Smooth muscle cell of bladder (primary cell): ENCODE measurements at places on chromosomes 2 and 18. TPM values are rescaled to one million over a fixed set of nuclear protein-coding genes. Genes with fewer than 3 reads are reported as not detected.

SPDYA gene
- 0.71 and 1.4 TPM in 2 replicates for total RNA-seq

IRS1 gene
- 10.0 and 10.7 TPM in 2 replicates for total RNA-seq

LYPD6 gene
- total RNA-seq = 0.18 and 0.57 TPM in 2 replicates

STARD6 gene
- total RNA-seq = not detected in 2 replicates

TSPYL6 gene
- total RNA-seq = not detected in 2 replicates

PARD3B gene
- 16.5 and 19.1 TPM in 2 replicates for total RNA-seq

FEV gene
- not detected in 2 replicates for total RNA-seq

CNTNAP5 gene
- not detected in 2 replicates for total RNA-seq

SPATA3 gene
- total RNA-seq = not detected in 2 replicates

IL36RN gene
- total RNA-seq = 0.09 TPM in 1 of 2 replicates, not detected in the other

EPG5 gene
- total RNA-seq = 18.3 and 28.3 TPM in 2 replicates

FZD7 gene
- total RNA-seq = 68.4 and 109 TPM in 2 replicates

DAW1 gene
- total RNA-seq = 0.14 and 0.55 TPM in 2 replicates

TXNDC2 gene
- total RNA-seq = under 0.01 TPM in 2 replicates

C2orf78 gene
- total RNA-seq = not detected in 2 replicates

UPP2 gene
- not detected in 2 replicates for total RNA-seq

FBXO48 gene
- 0.28 TPM in 2 replicates for total RNA-seq

IL1A gene
- 2.3 and 7.5 TPM in 2 replicates for total RNA-seq

PSMA8 gene
- total RNA-seq = not detected in 2 replicates

DCAF17 gene
- 17.1 and 23.4 TPM in 2 replicates for total RNA-seq

GKN1 gene
- total RNA-seq = not detected in 2 replicates

DNAJC5G gene
- total RNA-seq = not detected in 2 replicates

MAP3K19 gene
- total RNA-seq = not detected in 2 replicates

NR4A2 gene
- total RNA-seq = 0.09 and 1.00 TPM in 2 replicates

HAAO gene
- total RNA-seq = 0.46 and 1.8 TPM in 2 replicates

FRZB gene
- 0.09 TPM in 1 of 2 replicates, not detected in the other for total RNA-seq

SERPINB7 gene
- total RNA-seq = 1.4 and 4.1 TPM in 2 replicates

PRKAG3 gene
- total RNA-seq = not detected in 2 replicates

OSBPL6 gene
- 1.1 and 1.4 TPM in 2 replicates for total RNA-seq

NPC1 gene
- total RNA-seq = 68.7 and 124 TPM in 2 replicates

RTKN gene
- 8.4 and 11.1 TPM in 2 replicates for total RNA-seq

IL1RL1 gene
- total RNA-seq = 0.14 and 0.18 TPM in 2 replicates

IL37 gene
- total RNA-seq = not detected in 2 replicates

LYG2 gene
- not detected in 2 replicates for total RNA-seq

DPY30 gene
- 38.7 and 49.9 TPM in 2 replicates for total RNA-seq

DNAH6 gene
- total RNA-seq = 0.09 and 0.14 TPM in 2 replicates

NEB gene
- total RNA-seq = 0.14 and 0.18 TPM in 2 replicates

KRTCAP3 gene
- 0.18 TPM in 1 of 2 replicates, not detected in the other for total RNA-seq

AOX1 gene
- 23.2 and 45.3 TPM in 2 replicates for total RNA-seq
